ENCODE measurements at places on chromosomes 16 and 17.

DNA sequence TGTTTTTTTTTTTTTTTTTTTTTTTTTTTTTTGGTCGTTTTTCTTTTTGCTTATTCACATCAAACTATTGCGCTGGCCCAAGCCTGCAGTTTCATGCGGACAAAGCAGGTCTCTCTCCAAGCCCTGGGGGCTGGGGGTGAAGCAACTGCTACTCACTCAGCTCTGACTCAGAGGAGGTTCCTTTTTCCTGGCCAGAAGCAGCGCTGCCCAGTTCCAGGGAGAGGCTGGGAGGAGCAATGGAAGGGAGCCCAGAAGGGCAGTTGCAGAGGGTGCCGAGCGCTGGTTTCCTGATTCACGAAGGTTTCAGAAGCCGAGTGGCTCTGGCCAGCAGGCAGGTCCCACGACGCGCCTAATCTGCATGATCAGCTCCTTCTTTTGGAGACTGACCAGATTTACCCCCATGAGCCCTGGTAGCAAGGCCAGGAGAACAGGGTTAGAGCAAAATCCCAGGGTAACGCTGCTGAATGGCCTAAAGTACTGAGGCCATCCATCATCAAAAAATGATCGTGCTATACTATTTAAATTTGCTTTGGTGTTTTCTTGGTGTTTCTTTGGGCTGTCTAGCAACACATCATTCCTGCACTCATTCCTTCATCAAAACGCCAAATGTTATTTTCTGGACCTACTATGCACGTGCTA, 144.7 kb upstream of the SOX9 start:
- DNase-seq: peak; percentile 96

- DNase-seq: no peak
Observed at GRCh38 chr16:7914748-7915147, 582.1 kb downstream of the RBFOX1 start.

DNA sequence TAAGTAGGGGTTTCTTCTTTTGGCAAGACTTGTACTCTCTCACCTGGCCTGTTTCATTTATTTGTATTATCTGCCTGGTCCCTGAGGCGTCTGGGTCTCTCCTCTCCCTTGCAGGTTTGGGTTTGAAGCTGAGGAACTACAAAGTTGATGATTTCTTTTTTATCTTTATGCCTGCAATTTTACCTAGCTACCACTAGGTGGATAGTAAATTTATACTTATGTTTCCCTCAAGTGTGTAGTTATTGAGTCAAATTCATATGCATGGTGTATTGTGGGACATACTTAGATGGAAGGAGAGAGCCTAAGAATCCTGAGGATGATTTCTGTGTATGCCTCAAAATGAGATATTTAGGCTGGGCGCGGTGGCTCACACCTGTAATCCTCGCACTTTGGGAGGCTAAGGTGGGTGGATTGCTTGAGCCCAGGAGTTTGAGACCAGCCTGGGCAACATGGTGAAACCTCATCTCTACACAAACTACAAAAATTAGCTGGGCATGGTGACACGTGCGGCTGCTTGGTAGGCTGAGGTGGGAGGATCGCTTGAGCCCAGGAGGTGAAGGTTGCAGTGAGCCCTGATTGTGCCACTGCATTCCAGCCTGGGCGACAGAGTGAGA, 13.6 kb downstream of the TMEM98 start:
- DNase-seq: no peak

- DNase-seq: no peak
Observed at GRCh38 chr16:83923581-83924365, 24.9 kb downstream of the MLYCD start.

DNA sequence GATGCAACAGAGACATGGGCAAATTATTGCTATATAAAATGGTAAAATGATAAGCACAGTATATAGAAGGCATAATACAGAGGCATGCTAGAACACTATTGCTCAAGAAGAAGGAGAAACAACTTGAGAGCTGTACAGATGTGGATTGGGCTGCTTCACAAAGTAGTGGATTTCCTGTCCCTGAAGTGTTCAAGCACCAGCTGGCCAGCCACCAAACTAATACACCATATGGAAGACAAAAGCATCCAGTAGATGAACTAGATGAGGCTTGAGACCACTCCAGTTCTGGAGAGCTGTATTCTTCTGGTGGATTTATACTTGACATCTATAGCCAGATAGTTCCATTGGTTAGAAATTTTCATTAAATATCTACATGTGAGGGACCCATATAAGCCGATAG, 134.1 kb upstream of the GNAO1 start:
- no peak for DNase-seq

DNA sequence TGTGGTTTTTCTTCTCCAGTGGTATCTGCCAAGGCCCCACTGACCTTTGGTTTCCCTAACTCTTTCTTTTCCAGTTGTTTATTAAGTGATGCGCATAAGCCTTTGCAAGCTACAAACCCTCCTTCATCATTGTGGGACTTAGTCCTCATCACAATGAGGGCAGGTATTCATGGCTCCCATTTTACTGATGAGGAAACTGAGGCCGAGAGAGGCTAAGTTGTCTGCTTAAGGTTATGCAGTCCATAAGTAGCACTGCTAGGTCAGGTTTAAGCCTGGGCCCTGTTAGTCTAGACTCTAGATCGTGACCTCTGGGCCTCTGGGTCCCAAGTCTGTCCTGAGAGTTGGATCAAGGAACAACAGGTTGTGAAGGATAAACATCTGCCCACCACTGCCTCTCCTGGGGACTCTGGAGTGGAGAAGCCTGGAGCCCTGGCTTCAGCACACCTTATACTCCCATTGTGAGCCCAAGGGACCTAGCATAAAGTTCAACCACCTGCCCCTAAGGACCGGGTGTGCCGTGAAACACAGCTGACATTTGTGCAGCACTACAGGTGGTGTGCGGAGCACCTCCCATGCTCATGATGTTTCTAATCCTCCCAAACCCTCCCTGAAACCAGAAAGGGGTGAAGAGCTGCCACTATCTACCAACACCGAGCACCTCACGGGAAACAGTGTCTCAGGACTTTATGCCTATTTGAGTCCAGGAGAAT, 5.2 kb upstream of the KCNH6 start:
- no peak for DNase-seq

DNA sequence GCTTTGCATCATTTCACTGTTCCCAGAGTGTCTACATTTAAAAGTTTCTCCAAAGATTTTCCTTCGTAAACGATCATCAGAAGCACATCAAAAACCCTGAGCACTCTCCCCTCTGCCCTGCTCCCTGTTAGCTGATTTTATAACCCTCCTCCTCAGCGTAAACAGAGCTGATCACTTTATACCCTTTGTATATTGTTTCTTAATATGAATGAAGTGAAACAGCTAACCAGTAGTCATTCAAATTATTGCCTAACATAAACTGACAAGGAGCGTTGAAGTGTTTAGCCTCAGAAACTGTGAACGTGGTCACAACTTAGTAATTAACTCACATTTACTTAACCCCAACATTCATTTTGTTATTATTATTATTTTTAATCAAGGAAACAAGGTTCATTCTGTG, 160.0 kb upstream of the FOXF1 start:
- DNase-seq: no peak

GRCh38 chr16:31354394-31355291, at the start of gene ITGAX:
Gene ITGAX, plus strand, starts transcription at chr16:31355176. Its CDS starts 79 bp downstream, at chr16:31355255.
- DNase-seq: peak; percentile 6

- no peak for DNase-seq
Observed at GRCh38 chr17:34502426-34502825, 77.0 kb upstream of the TMEM132E start.

DNA sequence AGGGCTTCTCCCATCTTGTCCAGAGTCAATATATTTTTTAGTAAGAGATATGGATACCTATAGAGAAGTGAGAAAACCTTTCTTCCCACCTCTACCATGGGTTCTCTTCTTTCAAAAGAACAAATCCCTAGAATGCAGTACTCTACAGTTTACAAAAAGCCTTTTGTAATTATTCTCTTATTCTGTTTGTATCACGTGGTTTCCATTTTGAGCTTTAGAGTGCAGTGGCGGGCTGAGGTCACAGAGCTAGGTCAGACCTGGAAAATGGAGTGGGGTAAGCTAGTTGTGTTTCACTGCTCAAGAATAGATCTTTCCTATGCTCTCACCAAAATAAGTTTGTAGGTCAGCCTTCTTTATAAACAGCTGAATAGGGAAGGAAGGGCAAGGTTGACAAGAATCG, 85.3 kb upstream of the MAF start:
- DNase-seq: no peak

DNA sequence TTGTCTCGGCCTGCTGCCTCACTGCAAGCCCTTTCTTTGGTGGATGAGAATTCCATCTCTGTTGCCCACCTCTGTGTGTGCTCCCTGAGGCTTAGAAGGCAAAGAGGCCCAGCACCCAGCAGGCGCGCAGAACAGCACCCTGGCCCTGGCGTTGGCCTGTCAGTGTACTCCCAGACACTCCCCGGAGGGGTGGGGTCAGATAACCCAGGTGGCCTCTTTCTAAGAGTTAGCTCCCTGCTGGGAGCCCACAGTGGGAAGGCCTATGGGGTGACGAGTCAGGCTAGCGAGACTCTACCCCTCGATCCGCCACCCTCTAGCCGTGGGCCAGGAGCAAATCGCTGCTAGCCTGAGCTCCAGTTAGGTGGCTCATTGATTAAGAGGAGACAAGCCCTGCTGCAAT, 38.1 kb downstream of the SRL start:
- no peak for DNase-seq

DNA sequence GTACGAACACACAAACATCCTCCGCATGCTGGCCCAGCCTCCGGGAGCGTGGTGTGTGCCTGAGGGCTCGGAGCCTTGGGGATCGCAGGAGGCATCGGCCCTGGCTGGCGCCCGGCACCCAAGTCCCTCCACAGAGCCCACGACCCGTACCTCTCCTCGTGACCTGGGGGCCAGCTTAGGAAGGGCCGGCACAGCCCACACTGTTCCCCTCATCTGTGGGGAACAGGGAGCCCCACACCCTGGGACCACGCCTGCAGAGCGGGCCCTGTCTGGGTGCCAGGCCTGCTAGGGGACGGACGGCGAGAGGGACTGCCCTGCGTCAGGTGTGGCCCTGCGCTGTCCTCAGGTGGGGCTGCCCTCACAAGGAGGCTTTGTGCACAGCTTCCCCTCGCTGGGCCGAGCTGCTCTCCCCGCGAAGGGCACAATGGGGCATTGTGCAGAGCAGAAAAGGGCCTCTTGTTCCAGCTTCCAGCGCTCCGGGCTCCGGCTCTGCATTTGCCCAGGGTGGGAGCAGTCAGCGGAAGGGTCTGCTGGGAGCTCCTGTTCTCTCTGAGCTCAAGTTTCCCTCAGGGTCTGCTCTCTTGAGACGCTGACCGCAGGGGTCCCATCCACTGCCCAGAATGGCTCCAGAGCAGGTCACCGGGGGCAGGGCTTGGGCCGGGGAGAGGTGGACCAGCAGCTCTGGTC, 1.7 kb upstream of the LMF1 start:
- DNase-seq: no peak

DNA sequence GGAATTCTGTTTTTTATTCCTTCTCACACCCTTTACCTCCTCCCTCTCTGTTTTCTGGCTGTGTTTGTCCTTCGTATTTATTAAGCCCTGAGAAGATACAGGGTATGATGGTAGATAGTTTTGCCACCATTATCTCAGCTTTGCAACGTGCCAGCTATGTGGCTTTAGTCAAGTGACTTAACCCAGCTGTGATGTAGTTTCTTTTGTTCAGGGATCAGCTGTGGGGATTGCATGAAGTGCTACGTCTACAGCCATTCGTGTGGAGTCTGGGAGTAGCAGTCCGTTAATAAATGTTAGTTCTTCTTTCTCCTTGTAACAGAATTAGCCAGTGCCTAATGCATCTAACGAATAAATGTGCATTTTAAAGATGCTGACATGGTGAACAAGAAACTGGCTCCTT, 128.4 kb downstream of the HAPSTR1 start:
- no peak for DNase-seq

- DNase-seq: no peak
Observed at GRCh38 chr16:78106686-78107085, 7.2 kb downstream of the WWOX start.

DNA sequence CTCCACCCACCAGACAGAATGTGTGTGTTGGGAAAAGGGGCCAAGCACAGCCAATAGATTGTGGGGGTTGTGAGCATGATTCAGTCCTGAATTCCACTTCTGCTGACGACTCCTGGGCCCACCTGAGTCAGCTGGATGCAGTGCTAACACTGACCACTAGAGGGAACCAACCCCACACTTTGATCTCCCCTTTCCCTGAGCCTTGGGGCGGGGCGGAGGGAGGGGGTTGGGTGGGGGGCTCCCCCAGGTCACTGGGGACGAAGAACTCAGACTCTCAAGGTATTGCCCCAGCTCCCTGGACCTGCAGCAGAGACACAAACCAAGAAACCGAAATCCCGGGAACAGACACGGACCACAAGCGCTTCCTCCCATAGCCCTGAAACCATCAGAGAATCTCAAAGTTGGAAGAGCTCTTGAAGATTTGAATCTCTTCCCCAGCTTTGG, 621 bp upstream of the CSHL1 start:
- no peak for DNase-seq

DNA sequence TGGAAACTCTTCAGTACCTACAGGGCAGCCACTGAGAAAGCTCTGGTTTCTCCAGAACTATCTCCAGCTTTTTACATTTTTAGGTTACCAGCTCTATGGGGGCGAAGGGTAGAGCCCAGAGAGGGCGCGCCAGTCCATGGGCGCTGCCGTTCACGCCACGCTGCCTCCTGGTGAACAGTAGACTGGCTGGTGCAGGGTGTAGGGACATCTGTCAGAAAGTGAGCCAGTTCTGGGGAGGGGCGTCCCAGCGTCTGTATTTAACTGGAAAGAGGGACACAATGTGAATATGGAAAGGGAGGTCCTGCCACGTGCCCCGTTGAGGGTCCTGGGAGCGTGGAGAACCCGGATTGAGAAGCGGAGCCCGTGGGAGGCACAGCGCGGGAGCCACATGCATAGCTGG, 16.4 kb upstream of the CLEC18A start:
- no peak for DNase-seq

GRCh38 chr16:89179656-89180315, 8.2 kb downstream of the CDH15 start:
- DNase-seq: no peak

DNA sequence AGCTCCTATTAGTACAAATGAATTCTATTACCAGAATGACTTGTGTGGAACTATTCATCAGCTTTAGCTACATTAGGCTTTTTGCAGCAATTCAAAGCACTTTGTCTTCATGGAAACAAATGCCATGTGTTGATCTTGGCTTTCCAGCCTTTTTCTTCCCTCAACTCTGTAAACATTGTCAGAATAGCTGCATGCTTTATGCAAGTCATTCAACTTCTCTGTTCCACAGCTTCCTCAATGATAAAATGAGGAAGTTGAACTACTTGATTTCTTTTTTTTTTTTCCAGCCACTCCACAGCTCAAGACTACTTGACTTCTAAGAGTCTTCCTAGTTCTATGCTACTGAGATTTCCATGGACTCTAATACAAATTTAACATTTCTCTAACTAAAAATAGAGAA, 41.1 kb downstream of the KIAA0753 start:
- no peak for DNase-seq

All from epithelial cell of prostate (primary cell).